ENCODE measurements at places on chromosomes 13 and 19. TPM values are rescaled to one million over a fixed set of nuclear protein-coding genes. Genes with fewer than 3 reads are reported as not detected.

Gene CAPN12
- 10.0 TPM for polyA plus RNA-seq

Gene ZNF444
- polyA plus RNA-seq, result 53.2 TPM

Gene NLRP5
- polyA plus RNA-seq, result not detected

Gene ARHGEF1
- polyA plus RNA-seq, result 32.1 TPM

Gene RGL3
- polyA plus RNA-seq, result 141 TPM

Gene HIF3A
- polyA plus RNA-seq, result 26.5 TPM

Gene CYP2F1
- polyA plus RNA-seq, result 0.32 TPM

Gene OR10H1
- not detected for polyA plus RNA-seq

Gene IFNL1
- polyA plus RNA-seq, result not detected

Gene NFIC
- 18.7 TPM for polyA plus RNA-seq

Gene LGI4
- polyA plus RNA-seq, result 2.9 TPM

Gene C13orf42
- 0.70 TPM for polyA plus RNA-seq

Gene ZNF790
- 9.5 TPM for polyA plus RNA-seq

Gene CYP2A6
- not detected for polyA plus RNA-seq

Gene KLK13
- 0.35 TPM for polyA plus RNA-seq

Gene CEACAM6
- polyA plus RNA-seq, result not detected

Gene CCNA1
- polyA plus RNA-seq, result 1.0 TPM

Gene TSSK6
- 2.4 TPM for polyA plus RNA-seq

Gene TPTE2
- polyA plus RNA-seq, result 0.63 TPM

Gene NLRP12
- polyA plus RNA-seq, result 0.40 TPM

Gene TMPRSS9
- polyA plus RNA-seq, result 0.08 TPM

Gene SULT2A1
- not detected for polyA plus RNA-seq

Gene CEACAM4
- polyA plus RNA-seq, result 0.22 TPM

Gene APOC4
- polyA plus RNA-seq, result 0.51 TPM

Gene KANK2
- polyA plus RNA-seq, result 128 TPM

Gene GPR12
- not detected for polyA plus RNA-seq

Gene ZNF541
- polyA plus RNA-seq, result 0.38 TPM

Gene LILRB5
- polyA plus RNA-seq, result 2.4 TPM

Gene DNASE2
- polyA plus RNA-seq, result 13.3 TPM

Gene SLITRK5
- 1.7 TPM for polyA plus RNA-seq

Gene THSD8
- polyA plus RNA-seq, result 5.4 TPM

Gene BEST2
- polyA plus RNA-seq, result 0.14 TPM

Gene ZNF302
- 70.2 TPM for polyA plus RNA-seq

Gene ABCA7
- 7.9 TPM for polyA plus RNA-seq

Gene HNRNPUL1
- 212 TPM for polyA plus RNA-seq

Gene GIPR
- 0.59 TPM for polyA plus RNA-seq

Gene ZNF90
- 12.1 TPM for polyA plus RNA-seq

Gene JAK3
- 2.2 TPM for polyA plus RNA-seq

Gene CYP2B6
- polyA plus RNA-seq, result 2.7 TPM

Gene SHISA2
- polyA plus RNA-seq, result 59.0 TPM
